Caki2 (cell line): ENCODE measurements at places on chromosomes 1 and 21. TPM values are rescaled to one million over a fixed set of nuclear protein-coding genes. Genes with fewer than 3 reads are reported as not detected.

GJA4 gene
- not detected in 2 replicates for total RNA-seq

DNA sequence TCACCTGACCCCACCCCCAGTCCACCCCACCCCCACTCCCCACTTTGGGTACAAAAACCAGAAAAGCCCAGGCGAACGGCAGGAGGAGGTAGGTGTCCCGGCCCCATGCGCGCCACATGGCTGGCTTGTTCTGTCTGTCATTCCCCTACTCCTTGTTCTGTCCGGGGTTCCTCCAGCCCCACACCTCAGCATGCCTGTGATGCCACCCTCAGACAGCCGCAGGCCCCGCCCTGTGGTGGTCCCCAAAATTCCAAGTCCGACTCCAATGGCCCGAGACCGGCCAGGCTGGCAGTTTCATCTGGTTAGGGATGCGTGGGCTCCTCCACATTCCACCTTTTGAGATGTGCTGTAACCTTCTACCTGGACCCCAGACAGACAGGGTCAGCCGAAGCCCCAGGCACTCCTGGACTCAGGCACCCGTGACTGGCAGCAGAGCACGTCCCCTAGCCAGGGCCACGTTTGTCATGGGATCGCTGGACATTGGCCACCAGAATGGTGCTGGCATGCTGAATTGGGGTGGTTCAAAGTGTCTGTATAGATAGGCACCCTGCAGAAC lies 94.4 kb downstream of the WDR4 start:
- DNase-seq: no peak

DNA sequence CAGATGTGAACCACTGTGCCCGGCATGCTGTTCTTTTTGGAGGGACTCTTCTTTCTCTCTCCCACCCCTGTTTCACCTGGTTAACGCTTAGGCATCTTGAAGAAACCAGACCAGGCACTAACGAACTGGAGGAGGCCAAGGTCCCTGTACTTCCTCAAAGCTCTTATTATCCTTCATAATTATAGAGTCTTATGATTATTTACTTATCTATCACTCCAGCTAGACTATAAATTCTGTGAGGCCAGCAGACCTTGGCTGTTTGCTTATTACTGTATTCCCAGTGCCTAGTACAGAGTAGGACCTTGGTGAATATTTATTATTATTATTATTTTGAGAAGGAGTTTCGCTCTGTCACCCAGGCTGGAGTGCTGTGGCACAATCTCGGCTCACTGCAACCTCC lies 5.8 kb downstream of the CSF3R start:
- DNase-seq: no peak

DNA sequence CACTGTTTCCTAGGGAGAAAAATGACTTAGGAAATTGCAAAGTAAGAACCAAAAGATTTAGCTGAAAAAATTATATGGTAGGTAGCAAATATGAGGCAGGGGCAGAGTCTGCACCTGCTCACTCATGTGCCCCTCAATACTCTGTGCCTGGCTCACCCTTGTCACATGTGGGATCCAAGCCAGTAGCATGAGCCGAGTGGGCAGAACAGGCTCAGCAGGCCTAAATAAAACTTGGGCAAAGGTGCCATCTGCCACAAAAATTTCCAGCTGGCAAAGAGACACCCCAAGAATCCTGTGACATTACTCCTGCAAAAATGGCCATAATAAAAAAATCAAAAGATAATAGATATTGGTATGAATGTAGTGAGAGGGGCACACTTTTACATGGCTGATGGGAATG lies 1321.2 kb downstream of the NCAM2 start:
- DNase-seq: no peak

DNA sequence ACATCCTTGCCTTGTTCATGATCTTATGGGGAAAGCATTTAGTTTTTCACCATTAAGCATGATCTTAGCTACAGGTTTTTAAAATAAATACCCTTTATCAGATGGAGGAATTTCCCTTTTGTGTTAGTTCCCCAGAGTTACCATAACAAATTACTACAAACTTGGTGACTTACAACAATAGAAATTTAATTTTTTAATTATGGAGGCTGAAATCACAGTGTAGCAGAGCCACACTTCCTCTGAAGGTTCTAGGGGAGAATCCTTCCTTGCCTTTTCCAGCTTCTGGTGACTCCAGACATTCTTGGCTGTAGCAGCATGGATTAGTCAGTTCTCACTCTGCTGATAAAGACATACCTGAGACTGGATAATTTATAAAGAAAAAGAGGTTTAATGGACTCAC lies 18.5 kb downstream of the MIGA1 start:
- DNase-seq: no peak

GRCh38 chr1:114319418-114319817 lies 165.7 kb upstream of the SYT6 start:
- no peak for DNase-seq

DNA sequence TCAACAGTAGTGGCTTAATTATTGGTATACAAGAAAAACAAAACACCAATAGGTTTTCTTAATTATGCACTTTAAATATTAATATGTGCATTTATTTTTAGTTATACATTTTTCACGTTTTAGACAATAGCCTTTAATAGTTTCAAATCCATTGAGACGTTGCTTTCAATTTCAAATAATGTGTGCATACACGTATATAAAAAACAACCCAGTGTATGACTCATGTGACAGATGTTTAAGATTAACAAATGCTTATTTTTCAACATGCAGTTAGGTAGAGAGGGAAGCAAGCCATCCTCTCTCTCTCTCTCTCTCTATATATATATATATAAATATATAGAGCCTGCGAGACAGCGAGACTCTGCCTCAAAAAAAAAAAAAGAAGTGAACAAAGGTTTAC lies 24.3 kb downstream of the EYA3 start:
- DNase-seq: no peak

GRCh38 chr1:36327421-36328087 lies 4.1 kb upstream of the EVA1B start:
- no peak for DNase-seq

DNA sequence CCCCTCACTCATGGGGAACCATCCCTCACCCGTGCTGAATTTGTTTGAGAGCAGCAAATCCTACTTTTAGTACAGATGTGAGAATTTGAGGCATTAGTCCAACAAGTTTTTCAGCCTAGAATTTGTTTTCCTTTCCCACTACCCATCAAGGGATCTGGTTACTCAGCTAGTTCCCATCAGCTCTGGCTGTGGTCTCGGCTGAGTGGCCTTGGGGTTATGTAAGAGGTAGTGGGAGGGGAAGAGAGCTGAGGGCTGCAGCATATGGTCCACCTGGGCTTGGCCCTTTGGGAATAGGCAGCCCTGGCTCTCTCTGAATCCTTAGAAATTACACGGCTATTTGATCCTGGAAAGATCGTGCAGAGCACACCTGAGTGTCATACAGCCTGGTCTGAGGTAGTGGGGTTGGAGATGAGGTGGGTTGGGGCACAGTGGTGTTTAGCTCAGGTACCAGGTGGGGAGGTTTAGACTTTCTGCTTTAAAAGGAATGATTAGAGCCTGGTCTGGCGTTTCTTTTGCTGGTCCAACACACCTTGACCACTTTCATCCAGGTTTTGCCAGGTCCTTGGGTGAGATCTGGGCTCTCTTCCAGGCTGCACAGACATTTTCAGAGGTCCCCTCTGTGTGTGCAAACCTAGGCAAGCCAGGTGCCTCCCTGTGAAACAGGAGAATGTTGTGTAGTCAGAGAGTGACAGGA lies 4.2 kb downstream of the GSTM4 start:
- peak; percentile 23 for DNase-seq
